Suppressor macrophage (primary cell): ENCODE measurements at places on chromosomes 12 and 14.

DNA sequence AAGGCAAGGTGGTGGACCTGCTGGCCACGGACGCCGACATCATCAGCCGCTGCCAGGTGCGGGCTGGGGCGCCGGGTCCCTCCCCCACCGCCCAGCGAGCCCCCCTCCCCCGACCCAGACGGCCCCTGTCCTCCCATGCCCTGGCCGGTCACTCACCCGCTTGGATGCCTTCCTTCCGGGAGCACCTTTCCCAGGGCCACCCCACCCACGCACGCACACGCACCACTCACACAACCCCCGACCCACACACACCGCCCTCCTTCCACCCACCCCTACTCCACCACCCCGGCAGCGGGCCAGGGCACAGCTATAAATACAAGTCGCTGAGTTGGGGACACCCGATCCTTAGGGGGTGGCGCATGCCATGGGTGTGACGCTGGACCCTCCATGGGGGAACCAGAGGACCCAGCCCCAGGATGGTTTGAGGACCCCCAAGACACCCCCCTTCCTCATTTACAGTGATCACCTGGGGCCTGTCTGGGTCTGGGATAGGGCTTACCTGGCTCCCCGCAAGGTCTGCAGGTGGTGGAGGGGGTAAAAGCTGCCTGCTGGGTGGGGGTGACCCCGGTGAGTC, 465 bp downstream of the ADSS1 start:
- no peak for DNase-seq

GRCh38 chr14:78227248-78228077, 57.3 kb downstream of the NRXN3 start:
- no peak for DNase-seq

GRCh38 chr14:74956027-74956279, 556 bp upstream of the PGF start:
- no peak for DNase-seq

- no peak for DNase-seq
Observed at GRCh38 chr12:34401659-34402227, 379.4 kb downstream of the ALG10 start.

DNA sequence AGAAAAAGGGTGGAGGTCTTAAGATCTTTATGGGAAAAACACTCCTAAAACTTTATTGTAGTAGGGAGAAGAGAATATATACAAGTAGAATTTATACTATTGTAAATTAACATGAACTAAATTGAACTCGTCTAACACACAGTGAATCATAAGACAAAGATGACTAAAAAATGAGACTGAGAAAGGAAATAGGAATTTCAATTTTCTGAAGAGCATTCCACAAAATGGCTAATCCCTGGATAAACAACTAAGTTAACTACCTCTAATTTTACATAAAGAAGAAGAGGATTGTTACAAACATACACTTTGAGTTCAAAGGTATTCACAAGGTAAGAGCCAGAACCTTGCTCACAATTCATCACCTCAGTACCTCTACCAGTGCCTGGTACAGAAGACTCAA, 2.0 kb downstream of the MAP4K5 start:
- no peak for DNase-seq

DNA sequence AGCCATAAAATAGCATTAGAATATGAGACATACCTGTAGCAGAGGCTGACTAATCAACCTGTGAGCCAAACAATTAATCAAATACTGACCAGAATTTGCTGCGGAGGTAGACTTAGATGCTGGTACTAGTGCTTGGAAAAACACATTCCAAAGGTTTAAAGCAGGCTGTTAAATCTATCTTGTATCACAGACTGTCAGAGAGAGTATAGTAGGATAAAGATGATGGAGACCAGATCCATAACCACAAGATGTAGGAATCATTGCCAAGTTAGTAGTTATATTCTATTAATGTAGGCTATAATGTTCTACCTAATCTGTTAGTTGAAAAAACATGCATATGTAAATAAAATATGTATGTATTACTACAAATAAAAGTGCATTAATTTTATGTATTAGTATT, 726.2 kb downstream of the SLC6A15 start:
- DNase-seq, result no peak

- no peak for DNase-seq
Observed at GRCh38 chr14:58078471-58078870, 73.5 kb downstream of the ARMH4 start.
